ENCODE measurements at places on chromosomes 2 and 18.
A peak's percentile ranks its signal among the peaks of the same experiment; 100 is the strongest.

- DNase-seq = no peak
Measured at GRCh38 chr2:151782378-151783132, 45.7 kb downstream of the ARL5A start.

DNA sequence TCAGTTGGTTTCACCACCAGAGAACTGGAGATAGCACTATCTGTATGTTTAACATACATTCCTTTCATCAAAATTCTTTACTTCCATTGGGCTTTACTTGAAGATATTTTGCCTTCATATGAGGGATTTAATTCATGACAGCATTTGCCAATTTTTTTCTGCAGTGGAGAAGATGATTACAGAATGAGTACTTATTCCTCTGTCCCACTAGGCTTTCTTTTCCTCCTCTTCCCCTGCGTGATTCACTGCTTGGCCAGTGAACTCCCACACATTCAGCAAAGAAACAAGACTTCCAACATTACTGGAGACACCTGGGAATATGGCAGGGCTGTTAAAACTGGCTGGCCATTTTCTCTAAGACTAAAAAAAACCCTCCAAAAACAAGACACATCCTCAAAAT is 425.8 kb upstream of the KCNH7 start:
- no peak for DNase-seq

DNA sequence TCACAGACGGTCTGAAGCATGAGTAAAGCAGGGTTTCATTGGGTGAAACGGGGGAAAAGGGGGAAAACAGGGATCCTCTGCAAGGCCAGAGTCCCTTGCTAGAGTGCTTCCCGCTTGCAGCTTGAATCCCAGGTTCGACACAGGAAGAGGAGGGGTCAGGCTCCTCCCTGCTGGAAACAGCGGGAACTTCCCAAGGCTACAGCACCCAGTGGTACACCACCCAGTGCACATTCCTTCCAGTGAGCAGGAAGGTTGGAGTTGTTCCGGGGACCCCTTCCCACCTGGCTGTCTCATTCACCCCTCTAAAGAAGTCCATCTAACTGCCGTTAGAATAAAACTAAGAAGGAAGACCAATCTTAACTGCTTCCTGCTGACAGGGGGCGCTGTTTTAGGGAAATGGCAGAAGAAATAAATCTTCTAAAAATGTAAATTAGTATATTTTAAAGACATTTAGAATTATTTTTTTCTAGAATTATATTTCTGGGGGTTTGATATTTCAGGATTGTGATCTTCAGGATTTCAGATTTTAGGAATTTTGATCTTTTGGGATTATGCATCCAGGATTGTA is 230.9 kb downstream of the RBM43 start:
- DNase-seq = no peak

DNA sequence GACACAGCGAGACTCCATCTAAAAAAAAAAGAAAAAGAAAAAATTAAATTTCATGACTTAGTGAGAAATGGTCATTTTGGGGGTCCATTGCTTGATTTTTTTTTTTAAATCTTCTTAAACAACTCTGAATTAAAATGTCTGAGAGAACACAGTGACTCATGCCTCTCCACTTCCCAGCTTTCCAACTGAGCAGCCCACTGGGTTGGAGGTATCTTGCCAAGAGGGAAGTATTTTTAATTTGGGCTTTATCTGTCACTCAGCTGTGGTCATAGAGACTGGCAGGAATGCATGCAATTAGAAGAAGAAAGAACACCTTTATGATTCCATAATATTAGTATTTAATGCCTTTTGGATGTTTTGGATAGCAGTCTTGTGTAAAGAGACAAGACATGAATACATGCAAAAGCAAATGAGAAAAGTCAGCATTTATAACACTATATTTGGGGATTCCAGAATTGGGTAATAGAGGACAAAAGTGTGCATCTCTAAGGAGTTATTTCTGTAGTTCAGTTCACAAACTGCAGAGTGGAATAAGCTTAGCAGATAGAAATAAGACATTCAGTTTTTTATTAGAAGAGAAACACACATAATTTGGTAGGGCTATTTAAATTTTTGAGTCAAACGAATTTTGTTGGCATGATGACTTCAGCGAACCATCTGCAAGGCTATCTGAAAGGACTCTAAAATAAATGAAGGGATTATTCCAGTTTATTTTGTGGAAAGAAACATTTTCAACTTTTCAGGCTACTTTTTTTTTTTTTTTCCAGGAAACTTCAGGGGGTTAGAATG is 254.8 kb downstream of the TGIF1 start:
- DNase-seq = no peak

DNA sequence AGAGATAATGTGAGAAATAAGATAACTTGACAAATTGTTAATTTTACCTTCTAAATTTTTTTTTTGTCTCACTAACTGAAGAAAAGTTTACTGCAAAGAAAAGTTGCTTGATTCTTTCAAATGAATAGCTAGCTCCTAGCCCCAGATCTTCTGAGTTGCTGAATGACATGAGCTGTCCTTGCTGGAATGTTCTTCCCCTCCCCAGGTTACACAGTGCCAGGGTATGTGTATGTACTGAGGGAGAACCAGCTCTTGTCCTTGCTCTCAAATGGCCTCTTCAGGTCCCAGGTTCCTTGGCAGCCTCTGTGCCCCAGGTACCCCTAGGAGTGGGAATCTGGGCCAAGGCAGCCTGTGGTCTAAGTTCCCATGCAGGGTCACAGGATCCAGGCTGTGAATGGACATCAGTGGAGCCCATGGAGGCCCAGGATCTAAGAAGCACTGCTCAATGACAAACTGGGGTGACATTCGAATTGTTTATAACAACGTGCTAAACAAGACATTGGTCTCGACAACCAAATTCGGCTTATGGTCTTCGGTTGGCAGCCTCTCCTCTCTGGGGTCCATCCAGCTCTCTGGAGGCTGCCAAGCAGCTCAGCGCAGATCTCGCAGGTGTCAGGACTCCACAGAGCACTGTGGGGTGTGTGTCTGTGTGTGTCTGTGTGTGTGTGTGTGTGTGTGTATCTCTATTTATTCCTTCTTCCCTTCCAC is 17.1 kb upstream of the INO80C start:
- DNase-seq = no peak

DNA sequence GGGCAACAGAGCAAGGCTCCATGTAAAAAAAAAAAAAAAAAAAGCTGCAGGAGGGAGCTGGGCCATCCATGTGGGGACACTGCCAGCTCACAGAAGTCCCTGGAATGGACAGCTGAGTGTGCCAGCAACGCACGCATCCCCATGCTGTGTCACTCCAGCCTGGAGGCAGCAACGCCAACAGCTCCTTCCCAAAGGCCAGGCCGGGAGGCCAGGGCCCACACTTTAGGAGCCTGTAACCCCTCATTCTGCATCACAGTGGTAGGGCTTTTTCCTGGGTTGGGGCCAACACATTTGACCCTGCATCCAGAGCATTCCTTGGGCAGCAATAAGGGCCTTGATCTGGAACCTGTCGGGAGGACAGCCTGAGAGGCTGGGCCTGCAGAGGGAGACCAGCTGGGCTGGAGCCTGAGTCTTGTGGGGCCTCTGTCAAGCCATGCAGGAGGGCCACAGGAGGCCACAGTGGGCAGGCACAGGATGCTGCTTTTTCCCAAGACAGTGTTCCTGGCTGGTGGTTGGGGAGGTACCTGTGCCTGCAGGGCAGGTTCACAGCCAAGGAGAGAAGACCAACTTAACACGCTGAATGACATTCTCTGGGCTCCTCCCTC is 16.8 kb upstream of the KCNK3 start:
- no peak for DNase-seq

DNA sequence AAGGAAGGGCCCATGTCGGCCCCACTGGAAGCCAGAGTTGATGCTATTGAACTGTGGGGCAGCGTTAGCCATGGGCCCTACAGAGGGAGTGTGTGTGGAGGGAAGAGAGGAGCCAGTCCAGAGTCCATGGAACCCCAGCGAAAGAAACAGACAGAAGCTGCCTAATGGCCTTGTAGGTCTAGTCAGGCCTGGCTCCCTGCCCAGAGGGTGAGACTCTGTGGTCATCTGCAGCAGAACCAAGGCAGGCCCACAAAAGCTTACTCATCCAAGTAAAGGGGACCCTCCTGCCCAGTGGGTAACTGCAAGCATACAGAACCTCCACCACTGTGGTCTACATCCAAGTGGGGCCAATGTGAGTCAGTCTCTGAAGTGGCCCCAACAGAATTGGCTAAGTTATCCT is 439.8 kb downstream of the TGIF1 start:
- DNase-seq = no peak

DNA sequence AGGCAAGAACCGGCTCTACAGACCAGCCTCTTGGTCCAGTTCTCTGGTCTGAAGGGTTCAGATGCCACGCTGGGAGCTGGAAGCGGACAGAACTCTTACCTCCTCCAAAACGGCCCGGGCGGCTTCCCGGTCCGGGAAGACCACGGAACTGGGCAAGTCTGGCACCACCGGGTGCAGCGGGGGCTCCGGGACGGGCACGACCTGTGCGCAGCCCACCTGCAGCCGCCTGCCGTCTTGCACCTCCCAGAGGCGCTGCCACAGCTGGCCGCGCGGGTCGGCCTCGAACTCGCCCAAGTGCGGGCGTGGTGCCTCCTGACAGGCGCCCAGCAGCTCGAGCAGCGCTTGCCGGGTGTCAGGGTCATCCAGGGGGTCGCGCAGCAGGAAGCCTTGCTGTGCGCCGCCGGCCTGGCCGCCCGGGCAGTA is 773 bp downstream of the CMPK2 start:
- DNase-seq = no peak

DNA sequence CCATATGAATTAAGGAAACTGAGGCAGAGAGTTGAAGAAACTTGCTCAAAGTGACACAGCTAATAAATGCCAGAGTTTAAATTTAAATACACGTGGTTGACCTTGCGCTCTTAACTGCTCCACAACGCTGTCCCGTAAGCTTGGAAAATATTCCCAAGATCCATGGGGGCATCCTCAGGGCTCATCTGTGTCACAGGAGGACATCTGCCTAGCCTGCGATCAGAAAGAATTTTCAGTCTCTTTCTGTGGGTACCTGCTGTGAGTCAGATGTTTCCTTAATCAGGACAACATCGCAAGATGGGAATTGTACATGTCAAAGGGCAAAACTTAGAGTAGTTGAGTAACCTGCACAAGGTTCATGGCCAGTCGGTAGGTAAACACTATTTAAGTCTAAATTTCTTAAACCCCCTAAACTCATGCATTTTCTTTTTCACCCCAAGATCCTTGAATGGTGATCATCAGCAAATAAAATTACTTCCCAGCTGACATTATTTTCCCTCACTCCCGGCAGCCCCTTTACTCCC is 1.4 kb downstream of the CMPK2 start:
- no peak for DNase-seq

DNA sequence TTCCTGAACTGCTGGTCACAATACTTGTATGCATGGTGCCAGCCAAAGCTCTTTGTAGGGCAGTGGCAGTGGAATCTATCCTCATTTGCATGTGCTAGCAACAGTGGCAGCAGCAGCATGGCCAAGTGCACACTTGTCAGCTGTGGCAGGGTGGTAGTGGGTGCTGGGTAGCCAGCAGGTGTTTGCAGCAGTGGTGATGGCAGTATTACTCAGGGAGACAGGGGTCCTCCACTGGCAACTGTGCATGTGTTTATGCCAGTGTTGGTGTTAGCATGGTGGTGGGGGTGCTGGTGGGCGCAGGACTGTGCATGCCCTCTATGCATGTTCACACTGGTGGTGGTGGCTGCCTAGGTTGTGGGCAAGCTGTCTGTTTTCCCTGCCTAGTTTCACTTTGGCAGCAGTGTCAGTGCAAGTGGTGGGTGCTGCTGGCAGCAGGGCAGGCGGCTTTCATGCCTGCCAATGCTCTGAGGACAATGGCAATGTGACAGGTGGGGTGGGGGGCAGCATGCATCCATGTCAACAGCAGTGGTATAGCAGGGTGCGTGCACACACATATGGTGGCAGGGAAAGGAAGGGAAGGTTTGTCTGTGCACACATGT is 41.2 kb downstream of the GALNT13 start:
- no peak for DNase-seq

DNA sequence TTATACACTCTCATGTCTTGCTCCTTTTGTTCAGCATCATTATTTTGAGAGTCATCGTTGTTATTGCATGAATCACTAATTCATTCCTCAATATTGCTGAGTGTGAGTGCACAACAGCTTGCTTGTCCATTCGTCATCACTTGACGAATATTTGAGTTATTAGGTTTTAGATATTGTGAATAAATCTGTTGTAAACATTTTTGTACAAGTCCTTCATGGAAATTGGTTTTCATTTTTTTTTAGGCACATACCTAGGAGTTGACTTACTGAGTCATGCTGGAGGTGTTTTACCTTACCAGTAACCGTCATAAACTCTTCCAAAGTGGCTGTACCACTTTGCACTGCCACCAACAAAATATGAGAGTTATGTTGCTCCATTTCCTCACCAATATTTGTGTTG is 84.2 kb upstream of the NCK2 start:
- DNase-seq = no peak

GRCh38 chr18:7545734-7546133 is 21.4 kb upstream of the PTPRM start:
- DNase-seq = no peak

DNA sequence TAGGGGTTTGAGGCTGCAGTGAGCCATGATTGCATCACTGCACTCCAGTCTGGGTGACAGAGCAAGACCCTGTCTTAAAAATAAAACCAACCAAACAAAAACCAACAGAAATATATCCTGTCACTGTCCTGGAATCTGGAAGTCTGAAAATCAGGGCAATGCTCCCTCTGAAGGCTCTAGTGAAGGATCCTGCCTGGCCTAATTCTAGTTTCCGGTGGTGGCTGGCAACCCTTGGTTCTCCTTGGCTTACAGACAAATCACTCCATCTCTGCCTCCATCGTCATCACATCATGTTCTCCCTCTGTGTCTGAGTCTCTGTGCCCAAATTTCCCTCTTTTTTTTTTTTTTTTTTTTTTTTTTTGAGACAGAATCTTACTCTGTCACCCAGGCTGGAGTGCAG is 15.9 kb upstream of the VPS4B start:
- DNase-seq = no peak

- DNase-seq = no peak
Measured at GRCh38 chr2:8500124-8501054, 181.5 kb upstream of the ID2 start.

DNA sequence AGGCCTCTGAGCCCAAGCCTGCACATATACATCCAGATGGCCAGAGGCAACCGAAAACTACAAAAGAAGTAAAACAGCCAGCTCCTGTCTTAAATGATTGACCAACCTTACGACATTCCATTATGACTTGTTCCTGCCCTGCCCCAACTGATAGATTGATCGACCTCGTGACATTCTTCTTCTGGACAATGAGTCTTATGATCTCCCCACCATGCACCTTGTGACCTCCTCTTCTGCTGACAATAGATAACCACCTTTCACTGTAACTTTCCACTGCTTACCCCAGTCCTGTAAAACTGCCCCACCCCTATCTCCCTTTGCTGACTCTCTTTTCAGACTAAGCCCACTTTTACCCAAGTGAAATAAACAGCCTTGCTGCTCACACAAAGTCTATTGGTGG is 670.0 kb upstream of the PKDCC start:
- no peak for DNase-seq

GRCh38 chr2:170501421-170502043 is 213.6 kb upstream of the SP5 start:
- no peak for DNase-seq

- peak; percentile 37 for DNase-seq
Measured at GRCh38 chr2:101111917-101112771, 39.0 kb downstream of the TBC1D8 start.
